ENCODE measurements at places on chromosomes 1 and 21.

DNA sequence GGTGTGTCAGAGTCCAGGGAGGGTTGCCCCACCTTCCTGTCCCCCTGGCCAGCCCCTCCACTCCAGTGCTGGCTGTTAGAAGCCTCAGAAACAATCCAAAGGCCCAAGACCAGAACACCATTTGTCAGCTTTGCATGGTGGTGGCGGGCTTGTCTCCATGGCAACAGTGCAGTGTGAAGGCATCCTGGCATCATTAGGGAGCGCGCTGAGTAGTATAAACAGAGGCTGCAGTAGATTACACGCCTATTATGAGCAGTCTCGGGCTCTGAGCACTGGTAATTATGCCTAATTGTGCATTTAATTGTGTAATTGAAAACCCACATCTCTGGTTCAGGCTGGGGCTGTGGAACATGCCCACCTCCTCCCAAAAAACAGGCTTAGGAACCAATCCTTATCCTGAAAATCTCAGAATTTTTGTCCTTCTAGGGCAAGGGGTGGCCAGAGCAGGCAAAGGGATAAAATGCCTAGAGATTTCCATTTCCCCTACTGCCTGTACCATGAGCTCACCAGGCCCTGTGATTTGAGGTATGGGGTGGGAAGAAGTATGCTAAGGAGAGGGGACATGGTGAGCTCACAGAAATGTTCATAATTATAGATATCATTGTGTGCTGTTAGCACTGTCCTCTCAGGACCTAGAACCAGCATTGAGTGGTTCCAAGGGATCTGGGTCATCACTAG, 11.7 kb downstream of the NKAIN1 start:
- DNase-seq = no peak

- no peak for DNase-seq
These were observed 4.0 kb upstream of the OR11L1 start for GRCh38 chr1:247845693-247846017.

GRCh38 chr1:78833491-78833890, 173.0 kb downstream of the ADGRL4 start:
- DNase-seq = no peak

DNA sequence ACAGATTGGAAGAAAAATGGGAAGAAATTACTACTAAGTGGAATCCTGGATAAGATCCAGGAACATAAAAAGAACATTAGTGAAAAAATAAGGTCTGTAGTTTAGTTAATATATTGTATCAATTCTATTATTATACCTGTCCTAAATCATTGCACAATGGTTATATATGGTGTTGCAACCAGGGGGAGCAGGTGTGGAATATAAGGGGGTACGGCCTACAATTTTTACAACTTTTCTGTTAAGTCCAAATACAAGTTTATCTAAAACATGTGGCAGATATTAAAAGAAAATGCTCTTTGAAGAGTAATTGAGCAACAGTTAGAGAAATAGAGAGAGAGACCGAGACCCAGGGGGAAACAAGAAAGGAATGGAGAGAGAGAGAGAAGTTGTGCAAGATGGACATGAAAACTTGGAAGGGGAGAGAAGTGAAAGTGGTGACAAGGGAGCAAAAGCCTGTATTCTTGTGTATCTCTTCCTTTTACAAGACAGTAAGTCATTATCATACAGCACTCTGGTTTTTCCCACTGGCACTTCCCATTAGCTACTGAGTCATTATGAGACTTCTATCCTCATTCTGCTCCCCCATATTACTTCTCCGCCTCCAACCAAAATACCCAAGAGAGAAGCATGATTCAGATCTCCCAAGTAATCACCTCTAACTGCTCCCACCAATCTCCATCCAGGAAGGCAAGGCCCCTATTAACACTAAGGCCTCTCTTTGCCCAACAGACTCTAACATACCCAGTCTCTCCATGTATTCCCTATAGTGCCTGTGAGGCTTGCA, 22.3 kb upstream of the TRAF3IP3 start:
- DNase-seq = no peak

DNA sequence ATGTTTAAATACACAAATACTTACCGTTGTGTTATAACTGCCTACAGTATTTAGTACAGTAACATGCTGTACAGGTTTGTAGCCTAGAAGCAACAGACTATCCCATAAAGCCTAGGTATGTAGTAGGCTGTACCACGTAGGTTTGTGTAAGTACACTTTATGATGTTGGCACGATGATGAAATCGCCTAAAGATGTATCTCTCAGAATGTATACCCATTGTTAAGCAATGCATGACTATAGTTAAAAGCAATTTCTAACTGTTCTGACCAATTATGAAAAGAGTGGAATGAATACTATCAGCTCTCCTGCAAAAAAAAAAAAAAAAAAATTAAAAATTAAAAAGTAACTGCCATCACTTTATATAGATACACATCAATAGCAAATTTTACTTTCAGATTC, 11.4 kb downstream of the HP1BP3 start:
- DNase-seq = no peak

- DNase-seq = no peak
These were observed 92.0 kb upstream of the KIF26B start for GRCh38 chr1:245062741-245063305.

GRCh38 chr1:41240781-41241353, 1.2 kb downstream of the SCMH1 start:
- DNase-seq = no peak

GRCh38 chr1:117051224-117052064, 8.7 kb upstream of the TTF2 start:
- DNase-seq = no peak

DNA sequence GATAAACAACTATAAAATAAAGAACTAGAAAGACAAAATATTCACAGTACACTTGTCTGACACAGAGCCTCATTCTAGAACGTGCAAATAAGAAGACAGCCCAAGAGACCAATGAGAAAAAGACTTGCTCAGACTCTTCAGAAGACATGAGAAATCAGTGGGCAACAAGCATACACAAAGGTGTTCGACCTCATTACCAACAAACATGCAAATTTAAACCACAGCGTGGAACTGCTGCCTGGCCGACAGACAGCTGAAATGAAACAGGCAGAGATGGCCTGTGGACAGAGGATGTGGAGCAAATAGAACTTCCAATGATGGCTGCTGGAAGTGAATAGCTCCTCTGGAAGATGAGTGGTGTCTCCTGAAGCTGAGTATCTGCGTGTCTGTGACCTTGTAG, 22.4 kb upstream of the COL6A1 start:
- DNase-seq = no peak

GRCh38 chr1:210437111-210437510, 108.4 kb downstream of the HHAT start:
- DNase-seq = no peak

- DNase-seq = no peak
These were observed 37.6 kb upstream of the HMCN1 start for GRCh38 chr1:185696422-185697150.

DNA sequence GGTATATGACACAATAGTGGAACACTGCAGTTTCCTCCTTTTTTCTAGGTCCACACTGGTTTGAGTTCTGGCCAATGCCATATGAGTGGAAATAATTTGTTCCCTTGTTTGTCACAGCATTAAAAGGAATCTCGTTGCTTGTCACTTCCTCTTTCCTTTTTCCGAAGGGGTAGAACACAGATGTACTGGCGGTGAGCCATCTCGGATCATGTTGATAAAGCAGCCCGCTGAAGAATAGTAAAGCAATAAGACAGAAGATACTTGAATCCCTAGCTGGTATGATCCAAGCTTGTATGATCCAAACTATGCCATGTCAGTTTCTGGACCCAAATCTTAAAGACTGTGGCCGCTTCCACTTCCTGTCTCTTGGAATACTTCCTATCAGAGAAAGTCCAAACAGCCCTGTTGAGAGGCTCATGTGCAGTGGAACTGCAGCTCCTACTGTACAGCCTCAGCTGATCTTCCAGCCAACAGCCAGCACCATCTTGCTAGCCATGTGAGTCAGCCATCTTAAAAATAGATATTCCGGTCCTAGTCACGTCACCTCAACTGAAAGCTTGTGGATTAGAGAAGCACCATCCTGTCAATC, 40.3 kb downstream of the CFHR5 start:
- no peak for DNase-seq

DNA sequence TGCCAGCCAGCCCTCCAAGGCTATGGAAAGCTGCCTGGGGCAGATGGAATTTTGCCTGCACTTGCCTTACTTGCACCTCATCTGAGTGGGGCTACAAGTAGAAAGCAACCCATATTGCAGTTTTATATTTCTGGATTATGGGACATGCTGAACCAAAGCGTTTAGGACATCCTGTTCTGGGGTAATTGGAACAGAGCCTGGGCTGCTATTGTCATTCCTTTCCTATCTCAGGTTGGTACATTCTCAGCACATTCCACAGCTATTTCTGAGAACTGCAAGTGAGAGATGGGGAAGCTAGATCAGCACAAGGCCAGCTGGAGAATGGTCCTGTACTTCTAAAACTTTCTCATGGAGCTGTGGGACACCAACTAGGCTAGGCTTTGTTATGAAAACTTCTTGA, 713.8 kb downstream of the KCNT2 start:
- DNase-seq = no peak

GRCh38 chr1:201537891-201538611, 876 bp upstream of the NAV1 start:
- DNase-seq = no peak

DNA sequence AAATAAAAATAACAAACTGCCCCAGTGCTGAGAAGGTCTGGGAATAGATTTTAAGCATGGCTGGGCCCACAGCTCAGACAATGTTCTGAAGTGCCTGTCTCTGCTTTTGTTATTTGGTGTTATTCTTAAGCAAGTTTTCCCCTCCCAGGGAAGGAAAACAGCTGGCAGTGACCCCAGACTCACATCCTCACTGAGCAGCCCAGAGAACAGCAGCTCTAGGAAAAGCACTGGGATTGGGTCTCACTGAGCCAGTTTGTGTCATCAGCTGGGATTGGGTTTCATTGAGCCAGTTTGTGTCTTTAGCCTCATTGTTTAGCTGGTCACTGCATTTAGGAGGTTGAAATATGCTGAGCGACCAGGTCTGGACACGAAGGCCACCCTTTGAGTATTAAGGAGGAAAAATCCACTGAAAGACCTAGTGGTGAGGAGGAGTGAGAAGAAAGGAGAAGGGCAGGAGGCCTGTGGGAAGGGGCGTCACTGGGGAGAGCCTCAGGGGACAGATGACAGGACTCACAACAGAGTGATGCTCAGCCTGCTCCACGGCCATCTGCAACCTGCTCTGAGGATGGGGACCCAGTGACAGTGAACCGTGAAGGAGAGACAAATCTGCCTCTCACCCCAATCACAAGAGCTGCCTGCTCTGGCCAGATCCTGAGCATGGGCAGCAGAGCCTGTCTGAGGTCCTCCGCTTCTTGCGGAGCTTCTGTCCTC, 103.8 kb downstream of the TOMM20 start:
- no peak for DNase-seq

GRCh38 chr1:248817065-248817464, 8.7 kb downstream of the SH3BP5L start:
- DNase-seq = no peak

DNA sequence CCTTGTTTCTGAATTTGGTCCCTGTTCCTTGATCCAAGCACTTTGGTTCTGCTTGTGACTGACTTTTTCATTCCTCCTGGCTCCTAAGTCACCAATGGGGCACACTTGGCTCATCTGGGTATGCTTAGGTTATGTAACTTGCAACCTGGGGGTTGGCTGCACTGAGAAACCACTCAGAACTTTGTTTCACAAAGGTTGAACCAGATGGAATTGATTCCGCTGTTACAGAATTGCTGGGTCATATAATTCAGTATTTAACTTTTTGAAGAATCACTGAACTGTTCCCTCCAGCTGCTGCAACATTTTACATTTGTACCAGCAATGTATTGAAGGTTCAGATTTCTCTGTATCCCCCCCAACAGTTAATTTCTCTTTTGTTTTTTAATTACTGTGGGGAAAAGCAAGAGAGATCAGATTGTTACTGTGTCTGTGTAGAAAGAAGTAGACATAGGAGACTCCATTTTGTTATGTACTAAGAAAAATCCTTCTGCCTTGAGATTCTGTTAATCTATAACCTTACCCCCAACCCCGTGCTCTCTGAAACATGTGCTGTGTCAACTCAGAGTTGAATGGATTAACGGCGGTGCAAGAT, 9.6 kb upstream of the NVL start:
- DNase-seq = no peak

GRCh38 chr1:45629035-45629434, 5.2 kb upstream of the CCDC17 start:
- no peak for DNase-seq

GRCh38 chr1:203140743-203141520, 13.4 kb downstream of the ADORA1 start:
- no peak for DNase-seq

GRCh38 chr1:226322986-226323385, 14.0 kb upstream of the LIN9 start:
- no peak for DNase-seq

GRCh38 chr1:45012639-45013278, 705 bp downstream of the UROD start:
- DNase-seq = no peak

DNA sequence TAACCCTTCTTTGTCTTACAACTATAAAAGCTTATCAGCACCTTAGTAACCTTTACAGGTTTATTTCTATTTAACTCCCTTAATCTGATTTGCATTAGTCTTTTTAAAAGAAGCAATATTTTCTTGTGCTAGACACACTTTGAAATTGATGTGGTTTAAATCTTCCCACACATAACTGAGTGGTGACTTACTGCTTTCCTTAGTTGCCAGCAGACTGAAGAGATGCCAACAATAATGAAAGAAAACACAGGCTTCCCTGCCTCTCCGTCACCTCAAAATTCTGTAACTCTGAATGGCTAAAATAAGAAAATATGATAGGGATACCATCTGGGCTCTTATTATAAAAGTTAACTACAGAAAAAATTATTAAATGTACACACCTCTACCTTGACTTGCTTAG, 196.8 kb downstream of the PTBP2 start:
- no peak for DNase-seq

DNA sequence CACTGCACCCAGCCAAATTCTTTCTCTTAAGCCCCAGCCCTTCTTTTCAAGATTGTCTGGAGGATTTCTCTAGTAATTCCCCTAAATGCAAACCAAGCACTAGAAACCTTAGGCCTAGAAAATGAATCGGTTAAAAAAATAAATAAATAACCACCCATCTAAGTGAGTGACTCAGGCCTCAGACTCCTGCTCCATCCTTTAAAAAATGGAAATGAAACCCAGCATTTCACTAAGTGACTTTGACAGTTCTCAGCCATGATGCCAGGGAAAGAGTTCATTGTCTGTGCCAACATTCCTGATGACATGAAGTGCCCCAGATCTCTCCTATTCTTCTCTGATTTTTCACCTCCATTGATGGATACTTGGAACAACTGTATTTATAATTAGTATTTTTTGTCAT, 415.2 kb upstream of the DAB1 start:
- no peak for DNase-seq

DNA sequence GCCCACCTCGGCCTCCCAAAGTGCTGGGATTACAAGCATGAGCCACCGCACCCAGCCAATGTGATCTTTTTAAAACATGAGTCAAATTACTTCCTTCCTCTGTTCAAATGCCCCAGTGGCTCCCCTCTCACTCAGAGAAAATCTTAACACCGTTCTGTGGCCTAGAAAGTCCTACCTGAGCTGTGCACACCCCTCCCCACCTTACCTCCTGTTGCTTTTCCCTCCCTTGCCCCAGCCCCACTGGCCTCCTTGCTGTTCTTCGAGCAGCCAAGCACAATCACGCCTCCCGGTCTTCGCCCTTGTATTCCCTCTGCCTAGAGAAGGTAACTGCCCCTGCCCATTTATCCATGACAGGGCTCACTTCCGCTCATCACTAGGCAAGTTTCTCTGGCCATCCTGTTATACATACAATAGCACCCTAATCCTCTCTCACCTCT, 62.6 kb upstream of the RPL11 start:
- no peak for DNase-seq
